NCI-H1930 (cell line): ENCODE measurements at places on chromosomes 12 and 14.
A peak's percentile ranks its signal among the peaks of the same experiment; 100 is the strongest.

GRCh38 chr14:76273346-76273745, 102.6 kb upstream of the ESRRB start:
- no peak for DNase-seq

- DNase-seq: no peak
Measured at GRCh38 chr12:96099421-96099820, 64.0 kb upstream of the LTA4H start.

GRCh38 chr12:95118138-95118787, 44.8 kb upstream of the NR2C1 start:
- no peak for DNase-seq

DNA sequence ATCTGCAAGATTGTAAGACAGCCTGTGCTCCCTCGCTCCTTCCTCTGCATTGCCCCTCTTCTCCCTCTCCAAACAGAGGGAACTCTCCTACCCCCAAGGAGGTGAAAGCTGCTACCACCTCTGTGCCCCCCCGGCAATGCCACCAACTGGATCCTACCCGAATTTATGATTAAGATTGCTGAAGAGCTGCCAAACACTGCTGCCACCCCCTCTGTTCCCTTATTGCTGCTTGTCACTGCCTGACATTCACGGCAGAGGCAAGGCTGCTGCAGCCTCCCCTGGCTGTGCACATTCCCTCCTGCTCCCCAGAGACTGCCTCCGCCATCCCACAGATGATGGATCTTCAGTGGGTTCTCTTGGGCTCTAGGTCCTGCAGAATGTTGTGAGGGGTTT, 37.4 kb downstream of the DAD1 start:
- DNase-seq: no peak

DNA sequence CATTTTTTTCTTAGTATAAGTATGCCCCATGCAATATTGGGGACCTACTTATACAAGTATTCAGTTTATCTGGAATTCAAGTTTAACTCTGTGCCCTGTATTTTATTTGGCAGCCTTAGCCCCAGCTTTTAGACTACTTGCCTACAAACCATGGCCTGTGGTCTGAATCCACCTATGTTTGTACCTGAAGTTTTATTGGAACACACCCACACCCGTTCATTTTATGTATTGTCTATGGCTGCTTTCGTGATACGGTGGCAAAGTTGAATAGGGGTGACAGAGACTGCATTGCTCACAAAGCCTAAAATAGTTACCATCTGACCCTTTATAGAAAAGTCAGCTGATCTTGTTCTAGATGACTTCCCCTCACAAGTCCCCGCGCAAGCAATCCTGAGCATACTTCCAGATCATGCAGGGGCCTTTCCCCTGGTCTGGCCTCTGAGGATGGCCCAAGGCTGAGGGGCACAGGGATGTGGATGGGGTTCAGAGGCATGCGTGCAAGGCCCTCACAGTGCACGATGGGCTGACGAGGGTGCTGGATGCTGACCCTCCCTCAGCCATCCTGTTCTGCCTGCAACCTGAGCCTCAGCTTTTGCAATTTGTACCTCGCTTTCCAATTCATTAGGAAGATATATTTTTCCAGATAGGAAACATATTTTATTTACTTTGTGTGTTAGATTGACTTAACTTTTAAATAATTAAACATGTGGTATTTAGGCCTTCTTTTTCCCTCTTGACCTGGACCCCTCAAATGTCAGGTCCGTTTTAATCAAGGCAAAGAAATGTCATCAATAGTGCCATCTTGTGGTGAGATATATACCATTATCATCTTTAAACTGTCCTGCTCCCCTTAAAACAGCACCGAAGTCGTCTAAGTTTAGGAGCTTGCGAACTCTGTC, 527.3 kb upstream of the CCDC196 start:
- DNase-seq: peak; percentile 7

DNA sequence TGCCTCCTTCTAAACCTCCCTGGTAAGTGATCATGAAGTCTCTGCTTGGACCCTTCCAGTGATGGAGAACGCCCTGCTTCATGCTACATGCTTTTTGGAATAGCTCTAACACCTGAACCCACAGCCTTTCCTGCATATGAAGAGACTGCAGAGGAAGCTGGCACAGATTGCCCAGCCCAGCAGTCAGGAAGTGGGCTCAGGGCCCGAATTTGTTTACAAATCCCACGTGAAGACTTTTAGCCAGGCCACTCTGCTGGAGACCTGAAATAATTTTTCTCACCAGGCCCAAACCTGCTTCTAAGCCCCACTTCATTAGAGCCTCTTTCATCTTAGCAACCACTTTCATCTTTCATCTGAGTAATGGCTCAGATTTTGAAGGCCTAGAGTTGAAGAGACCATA, 22.9 kb downstream of the RTN1 start:
- DNase-seq: no peak

DNA sequence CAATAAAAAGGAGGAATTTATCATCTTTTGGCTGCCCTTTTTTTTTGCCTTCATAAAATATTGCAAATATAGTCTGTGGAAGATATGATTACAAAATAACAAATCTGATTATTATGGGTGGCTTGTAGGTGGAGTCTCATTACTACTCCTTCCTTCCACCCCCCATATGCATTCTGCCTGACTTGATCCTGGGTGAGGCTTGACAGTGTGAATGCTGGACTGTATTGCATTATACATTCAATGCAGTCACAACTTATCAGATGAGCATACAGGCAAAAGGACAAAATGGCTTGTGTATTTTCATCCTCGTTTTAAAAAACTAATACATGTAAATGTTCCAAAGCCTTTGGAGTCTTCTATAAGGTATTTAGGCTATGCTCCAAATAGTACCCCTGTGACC, 186.3 kb downstream of the ANO4 start:
- no peak for DNase-seq

GRCh38 chr12:6167327-6168280, 32.6 kb upstream of the CD9 start:
- no peak for DNase-seq

DNA sequence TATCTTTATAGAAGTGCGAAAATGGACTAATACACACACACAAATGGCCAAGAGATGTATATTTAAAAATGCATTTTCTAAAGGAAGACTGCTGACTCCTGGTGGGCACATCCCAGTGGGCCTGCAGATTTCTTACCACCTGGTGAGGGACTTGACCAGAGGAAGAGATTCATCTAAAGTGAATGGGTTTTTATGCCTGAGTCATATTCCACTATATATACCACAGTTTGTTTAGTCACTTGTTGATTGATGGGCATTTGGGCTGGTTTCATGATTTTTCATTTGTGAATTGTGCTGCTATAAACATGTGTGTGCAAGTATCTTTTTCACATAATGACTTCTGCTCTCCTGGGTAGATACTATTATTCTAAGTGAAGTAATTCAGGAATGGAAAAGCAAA, 277.3 kb downstream of the SLC16A7 start:
- DNase-seq: no peak

DNA sequence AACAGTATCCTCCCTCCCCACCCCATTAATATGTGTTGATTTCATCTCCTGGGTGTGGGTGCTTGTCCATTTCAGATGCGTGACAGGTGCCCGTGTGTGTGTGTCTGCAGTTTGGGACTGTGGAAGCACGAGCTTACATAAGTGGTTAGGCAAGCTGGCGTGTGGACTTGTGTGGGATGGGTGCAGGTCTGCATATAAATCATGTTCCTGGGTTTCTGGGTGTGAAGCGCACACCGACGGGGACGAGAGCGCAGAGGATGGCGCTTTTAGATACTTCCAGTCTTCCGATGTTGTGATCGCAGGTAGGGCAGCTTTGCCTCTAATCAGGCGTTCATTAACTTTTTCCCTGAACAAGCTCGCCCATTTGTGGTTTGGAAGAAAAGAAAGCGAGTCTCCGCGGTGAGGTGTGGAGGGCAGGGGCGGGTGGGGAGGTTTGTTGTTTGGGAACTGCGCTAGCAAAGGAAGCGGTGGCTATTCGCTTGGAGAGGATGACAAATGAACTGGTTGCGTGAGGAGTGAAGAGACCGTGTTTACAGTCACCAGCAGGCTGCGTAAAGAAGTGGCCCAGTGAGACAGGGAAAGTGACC, 865 bp downstream of the RGS6 start:
- no peak for DNase-seq

- DNase-seq: no peak
Measured at GRCh38 chr12:73266206-73266605, 994.0 kb downstream of the TRHDE start.

DNA sequence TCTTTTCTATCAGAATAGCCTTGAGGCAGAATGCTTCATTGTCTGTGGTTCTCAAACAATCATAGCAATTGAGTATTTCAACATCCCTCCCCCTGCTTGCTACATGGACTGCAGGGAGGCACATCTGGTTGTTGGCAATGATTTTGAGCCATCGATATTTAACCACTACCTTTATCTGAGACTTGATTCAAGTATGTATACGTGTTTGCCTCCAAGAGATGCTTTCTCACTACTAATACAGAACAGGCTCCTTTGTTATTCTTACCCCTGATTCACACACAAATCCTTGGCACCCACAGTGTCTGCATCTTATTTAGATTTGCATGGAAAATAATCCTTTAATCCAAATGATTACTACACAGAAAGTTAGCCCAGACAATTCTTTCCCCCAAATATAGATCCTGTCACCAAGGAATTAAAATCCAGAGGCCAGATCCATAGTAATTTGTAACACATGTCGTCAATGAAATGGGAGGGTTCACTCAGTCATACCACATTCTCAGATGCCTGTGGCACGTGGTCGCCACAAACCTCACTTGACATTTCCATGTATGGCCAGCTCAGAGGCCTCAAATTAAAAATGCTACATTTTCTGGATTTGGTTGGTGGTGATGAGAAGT, 199.3 kb downstream of the ITPR2 start:
- DNase-seq: no peak

GRCh38 chr14:54174457-54174856, 217.8 kb upstream of the BMP4 start:
- no peak for DNase-seq

DNA sequence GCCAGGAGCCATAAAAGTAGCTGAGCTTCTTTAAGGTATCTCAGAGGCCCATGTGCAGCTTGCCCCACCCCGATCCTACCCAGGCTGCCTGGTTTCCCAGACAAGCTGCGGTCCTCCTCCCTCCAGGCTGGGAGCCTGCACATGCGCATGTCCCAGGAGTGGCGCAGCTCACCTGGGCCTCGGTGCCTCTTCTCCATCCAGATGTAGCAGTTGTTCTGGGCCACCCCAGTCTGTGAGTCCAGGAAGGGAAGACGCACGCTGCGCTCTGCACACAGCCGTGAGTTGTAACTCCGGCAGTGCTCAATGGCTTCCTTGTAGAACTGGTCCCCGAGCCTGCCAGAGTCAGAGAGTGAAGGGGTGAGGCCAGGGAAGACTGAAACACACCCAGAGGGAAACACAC, 122.3 kb downstream of the DPF3 start:
- DNase-seq: no peak

DNA sequence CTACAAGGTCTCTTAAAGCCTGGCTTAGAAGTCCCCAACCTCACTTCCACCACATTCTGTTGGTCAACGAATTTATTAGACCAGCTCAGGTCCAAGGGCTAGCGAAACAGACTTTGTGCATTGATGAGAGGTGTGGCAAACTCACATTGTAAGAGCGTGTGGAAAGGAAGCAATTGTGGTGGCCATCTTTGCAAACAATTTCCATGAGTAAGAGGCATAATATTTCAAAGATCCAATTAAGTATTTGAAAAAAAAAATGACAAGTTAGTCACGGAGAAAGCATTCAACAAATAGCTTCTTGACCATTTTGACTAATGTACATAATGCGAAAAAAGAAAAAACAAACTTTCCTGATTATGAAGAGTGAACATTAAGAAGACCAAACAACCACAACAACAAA, 7.4 kb downstream of the NR1H4 start:
- DNase-seq: no peak

DNA sequence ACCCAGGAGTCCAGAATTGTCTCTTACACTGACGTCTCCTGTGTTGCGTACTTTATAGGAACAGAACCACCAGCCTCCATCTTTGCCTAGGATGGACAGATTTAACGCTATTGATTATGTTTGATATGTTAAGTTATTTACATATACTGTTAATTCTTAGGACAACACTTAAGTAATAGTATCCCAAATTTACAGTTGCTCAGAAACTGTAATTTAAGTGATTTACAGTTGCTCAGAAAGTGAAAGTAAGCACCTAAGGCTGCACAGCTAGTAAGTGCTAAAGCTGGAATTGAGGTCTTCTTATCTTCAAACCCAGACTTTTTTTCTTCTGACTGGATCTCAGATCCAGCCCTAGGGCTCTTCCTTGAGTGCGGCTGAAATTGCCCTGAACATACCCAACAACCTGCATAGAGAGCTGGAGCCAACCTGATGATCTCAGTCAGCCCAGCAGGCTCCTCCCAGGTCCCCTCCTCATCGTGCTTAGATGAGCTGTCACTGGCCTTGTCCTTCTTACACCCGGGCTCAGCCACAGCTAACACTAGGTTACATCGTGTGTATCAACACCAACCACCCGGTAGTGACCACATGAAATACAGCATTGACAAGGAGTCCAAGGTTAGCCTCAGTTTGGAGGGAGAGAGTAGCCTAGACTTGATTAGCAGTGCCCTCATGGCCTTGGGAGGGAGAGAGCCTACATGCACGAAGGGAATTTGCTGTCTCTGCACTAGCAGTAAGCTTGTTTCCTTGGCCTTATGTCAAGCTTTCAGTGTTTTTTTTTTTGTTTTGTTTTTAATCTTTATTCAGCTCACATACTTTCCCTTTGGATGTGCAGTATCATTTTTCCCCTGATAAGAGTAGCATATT, 111.1 kb upstream of the ARHGAP5 start:
- no peak for DNase-seq

- no peak for DNase-seq
Measured at GRCh38 chr14:78683981-78684380, 513.8 kb downstream of the NRXN3 start.

DNA sequence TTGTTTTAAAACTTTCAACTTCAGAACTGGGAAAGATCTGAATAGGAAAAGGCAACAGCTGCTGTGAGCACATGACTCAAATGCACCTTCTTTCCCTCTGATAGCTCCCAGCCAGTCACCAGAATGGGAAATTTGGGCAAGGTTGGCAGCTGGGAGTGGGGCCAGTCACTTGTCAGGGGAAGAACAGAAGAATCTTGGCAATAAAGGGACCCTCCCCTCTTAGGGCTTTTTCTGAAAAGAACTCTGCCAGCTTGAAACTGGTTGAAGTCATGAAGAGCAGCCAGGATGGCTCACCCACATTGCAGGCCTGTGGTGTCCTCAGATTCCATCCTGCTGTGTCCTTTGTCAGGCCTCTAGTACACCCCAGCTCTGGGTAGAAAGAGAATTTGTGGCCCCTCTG, 10.3 kb upstream of the RIC8B start:
- no peak for DNase-seq

GRCh38 chr14:102066041-102066451, 20.8 kb downstream of the HSP90AA1 start:
- DNase-seq: no peak
